Gastroesophageal sphincter (tissue), 4 donors: ENCODE measurements at places on chromosomes 2 and 18. TPM values are rescaled to one million over a fixed set of nuclear protein-coding genes. Genes with fewer than 3 reads are reported as not detected.

DNA sequence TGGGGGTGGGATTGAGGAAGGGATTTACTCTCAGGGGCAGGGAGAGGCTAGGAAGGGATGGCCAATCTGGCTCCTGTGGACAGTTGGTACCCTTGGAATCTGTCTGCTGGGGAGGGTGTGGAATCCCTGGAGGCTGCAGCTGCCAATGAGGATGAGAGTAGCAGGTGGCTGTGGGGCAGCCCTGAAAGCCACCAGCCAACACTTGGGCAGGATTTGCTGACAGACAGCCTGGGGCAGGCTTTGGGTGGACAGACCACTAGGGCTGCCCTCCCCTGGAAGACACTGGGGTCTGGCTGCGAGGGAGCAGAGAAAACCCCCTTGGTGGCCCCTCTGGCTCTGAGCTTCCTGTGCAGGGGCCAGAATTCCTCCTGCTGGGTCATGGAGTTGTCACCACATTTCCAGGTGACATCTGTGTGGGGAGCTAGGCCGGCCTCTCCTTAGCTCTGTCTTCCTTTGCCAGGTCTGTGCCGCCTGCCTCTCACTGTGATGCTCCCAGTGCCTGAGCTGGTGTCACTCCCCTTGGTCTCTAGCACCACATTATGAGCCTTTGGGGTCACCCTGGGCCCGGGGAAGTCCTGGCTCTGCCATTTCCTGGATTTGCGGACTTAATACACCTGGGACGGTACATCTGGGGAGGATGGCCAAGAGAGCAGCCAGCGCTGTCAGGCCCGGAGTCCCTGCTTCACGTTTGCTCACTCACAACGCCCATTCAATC lies 13.4 kb upstream of the ARHGEF4 start:
- H3K36me3 ChIP-seq = no peaks in the 10 kb centered on the region
- H3K27ac ChIP-seq = no peak overlapping the region
- H3K4me3 ChIP-seq = no peak overlapping the region
- peaks cover 19% of the 10 kb centered on the region for H3K4me1 ChIP-seq
- ATAC-seq = no peak

GRCh38 chr2:85760872-85761271 lies 7.1 kb downstream of the ATOH8 start:
- no peak for ATAC-seq
- H3K4me3 ChIP-seq = no peak overlapping the region
- H3K27ac ChIP-seq = no peak overlapping the region

GRCh38 chr2:242075168-242075567 lies 205.6 kb downstream of the RTP5 start:
- peaks cover 59% of the 10 kb centered on the region for H3K27me3 ChIP-seq
- no peak overlapping the region for H3K27ac ChIP-seq
- no peak overlapping the region for H3K4me3 ChIP-seq
- no peaks in the 10 kb centered on the region for H3K36me3 ChIP-seq
- no peak for ATAC-seq

Gene CYP26B1
- total RNA-seq = 0.96 TPM

Gene COX5B
- total RNA-seq = 462 TPM
